ENCODE measurements at places on chromosomes 3 and 15.

DNA sequence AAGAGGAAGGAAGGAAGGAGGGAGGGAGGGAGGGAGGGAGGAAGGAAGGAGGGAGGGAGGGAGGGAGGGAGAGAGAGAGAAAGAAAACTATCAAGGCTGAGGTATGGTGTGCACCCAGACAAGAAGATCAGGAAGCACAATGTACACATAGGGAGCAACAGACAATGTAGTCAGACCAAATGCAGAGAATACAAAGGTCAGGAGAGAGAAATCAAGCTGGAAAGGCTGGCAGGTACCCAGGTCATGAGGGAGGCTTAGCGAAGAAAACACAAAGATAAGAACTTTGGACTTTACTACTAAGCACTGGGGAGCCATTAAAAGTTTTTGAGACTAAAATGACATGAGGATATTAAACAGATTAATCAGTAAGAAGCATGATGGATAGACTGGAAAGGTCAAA is 176.0 kb upstream of the TMCO5A start:
- no peak for DNase-seq

DNA sequence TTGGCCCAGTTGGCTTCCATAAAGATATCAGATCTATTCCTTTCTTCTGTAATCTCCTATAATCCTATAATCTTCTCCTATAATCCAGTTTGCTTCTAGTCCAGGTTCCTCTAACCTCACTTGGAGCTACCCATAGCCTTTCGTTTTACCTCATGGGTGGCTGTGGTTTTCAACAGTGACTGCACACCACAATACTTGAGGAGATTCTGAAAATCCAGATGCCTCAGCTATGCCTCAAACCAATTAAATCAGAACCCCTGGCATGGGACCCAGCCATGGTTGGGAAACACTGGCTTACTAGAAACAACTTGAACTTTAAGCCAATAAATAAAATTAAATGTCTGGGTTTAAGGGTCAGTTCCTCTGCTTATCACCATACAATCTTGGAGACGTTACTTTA is 86.1 kb upstream of the NTRK3 start:
- DNase-seq = no peak

- no peak for DNase-seq
These were observed 1078.5 kb downstream of the TUSC7 start for GRCh38 chr3:117788061-117788460.

- no peak for DNase-seq
These were observed 24.6 kb downstream of the AQR start for GRCh38 chr15:34944936-34945335.

DNA sequence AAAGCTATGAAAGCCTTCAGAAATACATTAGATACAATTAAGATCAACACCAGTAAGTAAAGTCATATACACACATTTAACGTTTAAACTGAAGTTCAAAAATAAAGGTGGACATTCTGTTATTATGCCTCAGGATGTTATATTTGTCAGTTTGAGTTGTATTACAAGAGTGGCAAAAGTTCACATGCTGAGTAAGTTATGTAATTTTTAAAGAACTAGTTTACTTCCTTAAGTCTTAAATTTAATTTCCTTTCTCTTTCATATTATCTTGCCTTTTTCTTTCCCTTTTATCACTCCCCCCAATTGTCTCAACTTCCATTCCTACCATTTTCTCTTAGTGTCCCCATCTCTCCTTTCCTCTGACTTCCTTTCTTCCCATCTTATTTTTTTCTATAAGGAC is 4.9 kb upstream of the GPR87 start:
- no peak for DNase-seq

GRCh38 chr3:5464649-5465048 is 277.1 kb downstream of the EDEM1 start:
- DNase-seq = no peak

GRCh38 chr3:164024786-164025185 is 1053.5 kb downstream of the SI start:
- DNase-seq = no peak

DNA sequence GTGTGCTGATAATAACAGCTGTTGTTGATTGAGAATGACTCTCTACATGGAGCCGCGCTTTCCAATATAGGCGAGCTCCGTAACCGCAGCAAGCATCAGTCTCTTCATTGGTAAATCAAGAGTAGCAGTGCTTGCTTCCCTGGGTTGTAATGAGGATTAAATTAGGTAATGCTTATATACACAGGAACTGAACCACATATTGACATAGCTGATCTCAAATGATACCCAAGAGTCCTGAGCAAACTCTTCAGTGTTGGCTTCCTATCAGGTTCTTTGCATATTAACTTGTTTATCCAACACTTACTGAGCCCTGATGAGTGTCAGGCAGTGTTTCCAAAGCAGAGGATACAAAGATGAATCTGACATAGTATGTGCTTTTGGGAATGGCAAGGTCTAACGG is 46.4 kb upstream of the SLCO3A1 start:
- DNase-seq = no peak

Data from CD4-positive, alpha-beta T cell treated with Interleukin-6 at 100 ng/mL for 8 hours (primary cell).